ENCODE measurements at places on chromosomes 7 and 10.

- DNase-seq, result no peak
These were observed 46.4 kb downstream of the KIAA1217 start for GRCh38 chr10:24255115-24255880.

- no peak for DNase-seq
These were observed 6.8 kb upstream of the TBL2 start for GRCh38 chr7:73585196-73585595.

GRCh38 chr7:127755965-127756364 is 104.0 kb downstream of the SND1 start:
- no peak for DNase-seq

DNA sequence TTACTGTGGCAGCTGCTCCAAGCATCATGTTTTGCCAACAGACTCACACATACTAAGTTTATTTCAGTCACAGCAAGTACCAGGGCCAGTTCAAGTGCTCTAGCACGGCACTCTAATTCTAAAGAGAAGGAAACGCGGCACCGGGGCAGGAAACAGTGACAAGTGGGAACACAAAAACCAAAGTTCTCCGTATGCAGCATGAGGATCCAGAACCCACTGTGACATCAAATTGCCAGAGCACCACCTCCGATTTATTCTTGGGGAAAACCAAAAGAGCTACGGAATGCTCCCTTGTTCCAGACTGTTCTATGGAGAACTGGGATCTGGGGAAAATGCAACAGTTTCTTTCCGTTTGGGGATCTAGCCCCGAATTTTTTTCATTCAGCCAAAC is 448 bp upstream of the PTER start:
- DNase-seq, result no peak

- no peak for DNase-seq
These were observed 969 bp downstream of the SLC35G1 start for GRCh38 chr10:93894516-93895378.

- DNase-seq, result no peak
These were observed 35.6 kb upstream of the ATP6V0A4 start for GRCh38 chr7:138833596-138833995.

DNA sequence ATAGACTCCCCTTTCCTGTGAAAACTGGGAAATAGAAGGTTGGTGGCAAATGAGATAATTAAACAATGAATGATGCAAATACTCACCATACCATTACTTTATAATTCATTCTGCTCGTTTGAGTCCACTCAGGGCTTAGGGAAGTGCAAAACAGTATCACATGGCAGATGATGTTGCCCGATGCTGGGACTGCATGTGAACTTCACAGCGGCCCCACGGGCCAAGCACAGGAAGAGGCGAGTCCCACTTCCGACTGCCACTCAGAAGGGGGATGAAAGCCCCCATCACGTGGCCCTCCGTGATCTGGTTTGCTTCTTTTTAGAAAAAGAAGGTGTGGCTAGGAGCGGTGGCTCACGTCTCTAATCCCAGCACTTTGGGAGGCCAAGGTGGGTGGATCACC is 71.5 kb downstream of the PRPF18 start:
- no peak for DNase-seq

DNA sequence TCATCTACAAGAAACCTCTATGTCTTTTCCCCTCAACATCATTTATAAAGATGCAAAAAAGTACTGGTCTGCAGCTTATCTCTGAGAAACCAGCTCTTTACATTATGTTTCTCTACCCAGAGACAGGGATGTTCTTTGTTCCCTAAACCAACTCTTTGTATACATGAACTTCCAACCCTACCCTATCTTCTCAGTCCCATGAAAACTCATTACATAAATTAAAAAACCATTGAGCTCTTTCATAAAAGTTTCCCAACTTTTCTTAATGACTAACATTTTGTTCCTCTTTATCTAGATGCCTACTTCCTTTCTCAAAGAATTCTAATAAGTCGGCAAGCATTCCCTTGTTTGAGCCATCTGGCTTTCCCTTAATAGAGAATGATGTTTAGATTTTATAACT is 192.8 kb upstream of the AGK start:
- no peak for DNase-seq

- no peak for DNase-seq
These were observed 28.7 kb downstream of the ZCCHC24 start for GRCh38 chr10:79416578-79417255.

DNA sequence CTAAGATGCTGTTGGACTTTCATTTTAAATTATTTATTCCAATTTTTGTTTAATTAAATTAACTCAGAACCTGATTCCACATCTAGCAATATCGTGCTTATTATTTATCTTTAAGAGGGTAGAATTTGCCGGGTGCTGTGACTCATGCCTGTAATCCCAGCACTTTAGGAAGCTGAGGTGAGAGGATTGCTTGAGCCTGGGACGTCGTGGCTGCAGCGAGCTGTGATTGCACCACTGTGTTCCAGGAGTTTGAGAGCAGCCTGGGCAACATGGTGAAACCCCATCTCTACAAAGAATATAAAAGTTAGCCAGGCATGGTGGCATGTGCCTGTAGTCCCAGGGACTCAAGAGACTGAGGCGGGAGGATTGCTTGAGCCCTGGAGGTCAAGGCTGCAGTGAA is 47.8 kb downstream of the ZFAND4 start:
- DNase-seq, result no peak

DNA sequence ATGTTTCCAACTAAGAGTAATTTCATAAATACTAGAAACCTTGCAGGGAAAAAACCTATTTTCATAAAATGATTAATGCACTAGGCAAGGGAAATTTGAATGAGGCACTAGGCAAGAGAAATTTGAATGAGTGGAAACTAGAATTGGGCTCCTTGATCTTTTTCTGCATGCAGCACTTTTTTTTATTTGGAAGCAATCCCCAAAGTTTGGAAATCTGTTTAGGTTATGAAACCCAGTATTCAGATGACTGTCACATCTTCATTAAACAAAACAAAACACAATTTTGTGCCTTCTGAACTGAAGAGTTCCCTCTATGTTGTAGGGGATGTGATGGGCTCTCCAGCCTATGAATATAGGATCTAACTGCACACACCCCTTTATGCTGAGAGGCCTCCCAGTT is 201.9 kb downstream of the BAMBI start:
- no peak for DNase-seq

- DNase-seq, result no peak
These were observed 33.7 kb downstream of the AP5Z1 start for GRCh38 chr7:4809091-4809591.

DNA sequence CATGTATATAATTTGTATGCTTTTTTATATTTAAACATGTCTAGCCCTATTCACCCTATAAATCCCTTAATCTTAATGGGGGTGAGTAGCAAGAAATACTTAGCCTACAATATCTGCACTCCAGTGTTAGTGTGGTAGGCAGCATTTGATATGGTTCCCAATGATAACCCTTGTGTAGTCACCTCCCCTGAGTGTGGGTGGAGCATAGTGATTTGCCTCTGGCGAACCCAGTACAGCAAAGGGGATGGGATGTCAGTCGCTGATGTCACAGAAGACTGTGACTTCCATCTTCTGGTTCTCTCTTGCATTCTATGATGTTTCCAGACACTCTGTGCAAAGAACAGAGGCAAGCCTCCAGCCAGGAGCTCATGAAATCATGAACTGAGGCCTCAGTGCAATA is 211.2 kb downstream of the CRPPA start:
- DNase-seq, result no peak

- DNase-seq, result no peak
These were observed 86.6 kb downstream of the NRBF2 start for GRCh38 chr10:63219749-63220148.

GRCh38 chr10:103419101-103419500 is 22.7 kb downstream of the PDCD11 start:
- DNase-seq, result no peak

DNA sequence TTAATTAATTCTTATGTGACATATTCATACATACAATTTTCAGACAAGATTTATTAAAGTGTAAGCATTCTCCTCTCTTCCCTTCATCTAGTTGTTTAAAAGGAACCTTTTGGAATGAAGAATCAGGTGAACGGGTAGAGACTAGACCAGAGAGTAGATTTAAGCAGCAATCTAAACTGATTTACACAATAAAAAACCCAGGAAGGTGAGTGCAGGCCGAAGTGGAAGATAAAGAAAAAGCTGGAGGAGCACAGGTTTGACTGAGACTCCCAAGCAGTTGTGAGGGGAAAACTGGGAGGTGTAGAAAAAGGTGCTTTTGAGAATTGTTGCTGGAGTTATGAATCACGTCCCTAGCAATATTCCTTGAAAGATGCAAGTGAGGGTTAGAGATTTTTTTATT is 601.1 kb downstream of the SORCS1 start:
- DNase-seq, result no peak

GRCh38 chr7:71239586-71240268 is 107.8 kb downstream of the GALNT17 start:
- DNase-seq, result peak; percentile 32

DNA sequence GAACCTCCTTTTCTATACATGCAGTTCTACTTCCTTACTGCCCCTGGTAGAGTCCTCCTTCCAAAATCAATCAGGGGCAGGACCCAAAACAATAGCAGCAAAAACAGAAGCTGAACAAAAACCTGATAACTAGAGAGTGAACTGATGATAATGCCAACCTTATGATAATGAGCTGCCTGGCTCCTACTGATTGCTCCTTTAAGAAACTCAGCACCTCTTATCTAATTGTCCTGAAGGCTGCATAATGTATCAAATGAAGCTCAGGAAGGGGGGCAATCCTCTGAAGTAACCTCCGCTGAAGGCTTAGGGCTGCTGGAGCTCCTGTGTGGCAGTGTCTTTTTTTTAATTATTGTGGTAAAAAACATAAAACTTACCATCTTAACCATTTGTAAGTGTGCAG is 257.0 kb downstream of the PHTF2 start:
- DNase-seq, result no peak

GRCh38 chr7:152615031-152615741 is 60.8 kb downstream of the XRCC2 start:
- DNase-seq, result no peak

GRCh38 chr7:128937647-128938543 is at the start of gene IRF5:
IRF5 (plus strand) TSS chr7:128937927; CDS start chr7:128942082, 4,155 bp downstream.
- no peak for DNase-seq

GRCh38 chr10:73871295-73872189 is 2.8 kb downstream of the CAMK2G start:
- DNase-seq, result no peak

DNA sequence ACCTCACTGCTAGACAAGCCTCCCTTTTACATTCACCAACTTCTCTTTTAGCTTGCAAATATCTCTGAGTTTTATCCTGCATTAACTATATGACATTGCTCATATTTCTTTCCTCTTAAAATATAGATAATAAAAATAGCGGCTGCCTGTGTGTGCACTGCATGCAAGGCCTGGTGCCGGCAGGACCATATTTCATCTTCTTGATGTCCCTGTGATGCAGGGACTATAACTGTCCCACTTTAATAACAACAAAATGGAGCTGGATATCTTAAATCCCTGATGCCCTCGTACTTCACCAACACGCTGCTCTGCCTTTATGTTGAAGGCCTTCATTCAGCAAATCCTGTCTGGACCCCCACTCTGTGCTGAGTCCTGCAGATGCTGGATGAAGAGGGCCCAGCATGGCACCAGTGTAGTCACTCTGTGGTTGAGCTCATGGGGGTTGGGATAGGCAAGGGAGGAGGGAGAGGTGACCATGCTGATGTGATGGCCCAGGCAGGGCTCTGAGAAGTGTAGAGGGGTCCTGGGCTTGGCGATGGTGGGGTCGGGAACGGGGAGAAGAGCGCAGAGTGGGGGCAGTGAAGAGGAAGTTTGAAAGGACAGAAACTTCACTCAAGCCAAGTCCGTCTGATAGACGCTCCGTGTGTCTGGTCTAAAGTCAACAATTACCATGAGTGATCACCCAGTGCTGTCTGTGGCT is 40.4 kb downstream of the C10orf90 start:
- DNase-seq, result no peak

DNA sequence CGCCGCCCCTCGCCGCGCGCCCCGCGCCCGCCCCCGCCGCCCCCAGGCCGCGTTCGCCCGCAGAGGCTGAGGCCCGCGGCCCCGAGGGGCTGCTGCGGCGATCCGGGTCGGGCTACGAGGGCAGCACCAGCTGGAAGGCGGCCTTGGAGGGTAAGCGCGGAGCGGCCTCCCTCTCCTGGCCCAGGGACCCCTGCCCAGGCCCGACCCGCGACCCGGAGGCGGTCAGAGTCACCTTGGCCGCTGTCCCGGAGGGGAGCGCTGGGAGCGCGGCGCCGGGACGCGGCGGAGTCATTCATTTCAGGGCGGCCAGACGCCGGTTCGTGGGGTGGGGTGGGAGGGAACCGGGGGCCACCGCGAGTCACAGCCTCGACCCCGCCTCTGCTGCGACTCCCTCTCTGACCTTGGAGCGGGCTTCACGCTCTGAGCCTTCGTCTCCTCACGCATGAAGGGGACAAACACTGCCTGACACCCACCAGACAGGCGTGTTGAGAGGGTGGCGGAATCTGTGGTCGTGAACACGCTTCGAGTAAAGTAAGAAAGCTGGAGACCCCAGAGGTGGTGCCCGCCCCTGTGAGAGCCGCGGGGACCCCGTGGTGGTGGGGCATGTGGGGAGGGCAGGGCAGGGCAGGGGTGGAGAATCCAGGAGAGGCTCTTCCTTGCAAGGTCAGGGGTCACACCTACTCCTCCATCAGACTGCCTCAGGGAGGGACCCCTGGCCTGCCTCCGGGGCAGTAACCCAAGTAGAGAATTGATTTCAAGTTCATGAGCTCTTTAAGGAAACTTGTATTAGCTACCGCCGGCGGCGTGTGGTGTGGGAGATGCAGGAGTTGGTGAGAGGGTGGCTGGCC is 707 bp downstream of the CLEC2L start:
- DNase-seq, result no peak

GRCh38 chr7:130896051-130896881 is 162.3 kb upstream of the KLF14 start:
- no peak for DNase-seq

DNA sequence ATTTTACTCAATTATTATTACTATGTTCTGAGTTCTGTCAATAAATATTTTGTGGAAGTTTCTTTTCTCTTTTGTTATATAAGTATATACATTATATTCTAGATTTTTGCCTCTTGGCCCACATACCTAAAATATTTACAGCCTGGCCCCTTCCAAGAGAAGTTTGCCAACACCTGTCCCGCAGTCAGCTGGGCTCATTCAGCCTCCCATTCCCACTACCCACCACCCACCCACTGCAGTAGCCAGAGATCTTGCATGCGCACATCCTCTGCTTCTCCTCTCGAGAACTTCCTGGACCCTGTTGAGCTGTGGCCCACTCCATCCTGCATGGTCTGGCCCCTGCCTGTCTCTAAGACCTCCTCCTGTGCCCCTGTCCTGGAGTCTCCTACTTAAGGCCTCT is 33.6 kb downstream of the WIPF3 start:
- no peak for DNase-seq

- DNase-seq, result no peak
These were observed 133.3 kb downstream of the VPS41 start for GRCh38 chr7:38775506-38776175.

Measured in fibroblast of skin of scalp (primary cell).